Hair follicle dermal papilla cell (primary cell): ENCODE measurements at places on chromosomes 2 and 18. TPM values are rescaled to one million over a fixed set of nuclear protein-coding genes. Genes with fewer than 3 reads are reported as not detected.

KCNS3 gene
- 1.3 and 2.4 TPM in 2 replicates for total RNA-seq

ANKRD30B gene
- total RNA-seq = 0.24 TPM in 1 of 2 replicates, not detected in the other

SLC40A1 gene
- 6.3 and 15.3 TPM in 2 replicates for total RNA-seq

CFAP221 gene
- total RNA-seq = 0.32 and 0.36 TPM in 2 replicates

GKN2 gene
- total RNA-seq = not detected in 2 replicates

CFAP65 gene
- total RNA-seq = not detected in 2 replicates

CCDC74B gene
- 6.7 and 10.2 TPM in 2 replicates for total RNA-seq

GREB1L gene
- total RNA-seq = 0.73 and 1.1 TPM in 2 replicates

CCL20 gene
- total RNA-seq = not detected in 2 replicates

CYP27C1 gene
- total RNA-seq = 2.9 and 4.2 TPM in 2 replicates

MARCHF4 gene
- 2.3 and 3.8 TPM in 2 replicates for total RNA-seq

REG1B gene
- not detected in 2 replicates for total RNA-seq

TMEM169 gene
- total RNA-seq = 0.97 and 1.8 TPM in 2 replicates

SH3RF3 gene
- 16.5 and 24.2 TPM in 2 replicates for total RNA-seq

FTCDNL1 gene
- 0.73 and 1.3 TPM in 2 replicates for total RNA-seq

NAT8 gene
- not detected in 2 replicates for total RNA-seq

CNGA3 gene
- total RNA-seq = under 0.01 and 0.12 TPM in 2 replicates
